Right cardiac atrium (tissue), 5 donors: ENCODE measurements at places on chromosomes 3 and 15.

- DNase-seq, result no peak
These were observed 82.8 kb upstream of the MEX3B start for GRCh38 chr15:82128401-82129148.

DNA sequence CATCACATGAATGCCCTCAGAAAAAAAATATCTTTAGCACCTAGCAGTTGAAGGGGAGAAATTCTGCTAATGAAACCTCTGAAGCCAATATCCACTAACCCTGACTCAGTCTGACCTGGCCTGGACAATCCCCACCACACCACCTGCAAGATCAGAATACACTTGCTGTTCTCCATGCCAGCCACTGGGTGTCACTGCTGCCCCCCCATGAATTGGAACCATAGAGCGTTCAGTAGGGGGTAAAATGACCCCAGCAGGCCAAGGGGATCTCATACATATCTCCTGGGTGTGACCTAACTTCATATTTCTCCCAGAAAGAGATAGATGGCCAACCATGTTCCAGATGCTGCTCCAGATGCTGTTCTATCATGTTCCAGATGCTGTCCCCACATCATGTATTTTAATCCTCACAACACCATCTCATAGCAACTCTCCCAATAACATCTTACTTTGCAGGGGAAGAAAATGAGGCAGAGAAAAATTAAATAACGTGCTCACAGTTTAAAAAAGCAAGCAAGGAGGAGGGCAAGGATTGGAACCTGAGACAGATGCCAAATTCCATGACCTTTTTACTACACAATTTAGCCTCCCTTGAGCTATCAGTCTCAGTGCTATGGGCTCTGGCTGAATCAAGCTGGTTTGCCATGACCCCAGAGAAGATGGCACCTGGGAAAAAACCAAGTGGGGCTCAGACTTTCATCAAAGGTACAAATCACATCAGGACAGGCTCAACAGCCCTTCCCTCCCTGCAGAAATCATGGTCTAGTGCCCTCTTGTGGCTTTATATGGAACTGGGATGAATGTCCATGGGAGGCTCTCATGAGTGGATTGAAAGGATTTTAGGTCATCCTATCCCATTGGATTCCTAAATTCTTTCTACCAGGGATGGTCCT lies 12.4 kb downstream of the NTRK3 start:
- no peak for DNase-seq

- DNase-seq, result no peak
These were observed 40.7 kb downstream of the FEM1B start for GRCh38 chr15:68318008-68318835.

- no peak for DNase-seq
These were observed 42.6 kb downstream of the MGLL start for GRCh38 chr3:127779747-127780146.

- DNase-seq, result no peak
These were observed 147.3 kb downstream of the WNT5A start for GRCh38 chr3:55339819-55340218.

DNA sequence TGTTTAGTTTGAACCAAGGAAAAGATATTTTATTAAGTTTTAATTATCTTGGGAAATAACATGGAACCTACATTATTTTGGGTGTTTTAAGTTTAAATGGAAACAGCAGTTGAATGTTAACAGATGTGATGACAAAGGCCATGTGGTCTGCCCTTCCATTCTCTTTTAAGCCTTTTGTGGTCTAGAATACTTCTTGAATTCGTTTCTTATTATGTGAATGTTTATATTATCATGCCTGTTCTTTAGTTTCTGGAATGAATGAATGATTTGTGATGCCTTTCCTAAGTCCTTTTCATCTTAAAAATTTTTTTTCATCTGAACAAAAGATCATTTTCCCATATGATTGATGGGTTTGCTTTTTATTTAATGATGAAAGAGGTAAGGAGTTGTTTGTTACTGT lies 44.6 kb downstream of the SNRK start:
- no peak for DNase-seq

GRCh38 chr15:58189148-58189811 lies 51.1 kb downstream of the AQP9 start:
- DNase-seq, result no peak

DNA sequence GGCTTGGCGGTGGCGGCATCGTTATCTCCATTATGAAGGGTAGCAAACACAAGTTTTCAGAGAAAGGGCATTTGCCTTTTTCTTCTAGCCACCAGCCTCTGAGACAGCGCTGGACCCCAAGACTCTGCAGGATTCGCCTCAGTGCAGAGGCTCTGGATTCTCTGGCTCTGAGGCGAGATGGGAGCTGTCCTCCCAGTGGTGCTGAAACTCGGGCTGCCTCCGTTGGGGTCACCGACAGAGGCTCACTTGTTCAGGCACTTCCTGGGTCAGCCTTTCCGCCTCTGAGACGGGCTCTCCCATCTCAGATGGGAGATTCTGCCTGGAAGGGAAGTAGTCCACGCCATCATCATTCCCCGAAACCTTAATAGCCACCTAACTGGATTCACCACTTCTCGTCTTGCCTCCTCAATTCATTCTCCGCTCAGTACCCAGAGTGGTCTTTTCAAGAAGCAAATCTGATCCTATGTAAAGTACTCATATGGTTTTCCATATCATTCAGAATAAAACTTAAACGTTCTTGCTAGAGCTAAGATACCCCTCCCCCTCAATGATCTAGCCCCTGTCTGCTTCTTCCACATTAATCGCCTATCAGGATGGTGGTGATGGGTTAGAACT lies 76.9 kb downstream of the RHCG start:
- peak; percentile 77 for DNase-seq

DNA sequence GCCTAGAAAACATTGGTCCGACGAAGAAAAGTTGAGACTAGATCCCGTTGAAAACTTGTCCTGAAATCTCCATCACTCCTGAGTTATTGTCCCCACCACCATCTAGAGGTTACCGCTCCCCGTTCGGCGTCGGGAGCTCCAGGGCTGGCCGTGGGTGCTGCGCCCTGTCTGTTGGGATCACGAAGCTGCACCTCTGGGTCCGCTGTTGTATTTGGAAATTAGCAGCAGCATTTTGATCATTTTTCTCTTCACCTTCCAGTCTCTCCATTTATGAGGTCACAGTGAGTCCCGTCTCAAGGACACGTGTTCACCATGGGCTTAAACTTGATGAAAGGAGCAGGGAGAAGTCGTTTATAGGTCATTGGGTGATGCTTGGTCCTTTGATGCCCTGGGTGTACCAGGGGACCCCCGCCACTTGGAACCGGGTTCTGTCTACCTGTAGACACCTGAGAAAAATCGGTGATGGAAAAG lies 565 bp downstream of the MANF start:
- DNase-seq, result no peak

DNA sequence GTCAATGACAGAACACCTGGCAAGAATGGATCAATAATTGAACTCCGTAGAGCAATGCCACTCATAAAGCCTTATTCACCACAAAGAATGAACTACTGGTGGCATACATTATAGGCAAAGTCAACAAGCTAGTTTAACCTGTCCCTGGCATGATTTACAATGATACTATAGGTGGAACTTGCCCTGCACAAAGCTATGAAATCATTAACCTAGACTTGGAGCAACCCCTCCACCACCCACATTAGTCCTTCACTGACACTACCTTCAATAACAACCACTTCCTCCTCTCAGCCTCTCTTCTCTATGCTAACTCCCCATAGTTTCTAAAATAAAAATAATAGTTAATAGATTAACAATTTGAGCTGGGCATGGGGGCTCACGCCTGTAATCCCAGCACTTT lies 54.4 kb downstream of the ACAP2 start:
- DNase-seq, result no peak

GRCh38 chr3:129002573-129003569 lies 1.8 kb downstream of the EFCC1 start:
- DNase-seq, result no peak

GRCh38 chr3:183064475-183064874 lies 34.8 kb downstream of the MCCC1 start:
- DNase-seq, result no peak

DNA sequence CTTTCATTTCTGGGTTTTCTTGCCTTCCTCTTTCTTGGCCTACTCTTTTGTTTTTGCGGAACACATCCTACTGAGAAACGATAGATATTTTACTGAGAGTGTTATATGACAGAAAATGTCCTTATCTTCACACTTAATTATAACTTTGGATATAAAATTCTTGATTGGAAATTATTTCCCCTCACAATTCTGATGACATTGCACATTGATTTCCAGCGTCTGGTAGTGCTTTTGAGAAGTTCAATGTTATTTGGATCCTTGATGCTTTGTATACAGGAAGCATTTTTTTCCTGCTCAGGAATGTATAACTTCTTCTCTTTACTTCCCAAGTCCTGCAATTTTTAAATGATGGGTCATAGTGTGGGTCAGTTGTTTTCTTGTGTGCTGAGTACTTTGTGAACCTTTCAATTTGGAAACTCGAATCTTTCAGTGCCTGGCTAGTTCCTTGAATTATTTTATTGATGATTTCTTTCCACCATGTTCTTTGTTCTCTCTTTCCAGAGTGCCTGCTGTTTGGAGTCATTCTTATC lies 183.9 kb downstream of the PDCD6IP start:
- DNase-seq, result no peak

DNA sequence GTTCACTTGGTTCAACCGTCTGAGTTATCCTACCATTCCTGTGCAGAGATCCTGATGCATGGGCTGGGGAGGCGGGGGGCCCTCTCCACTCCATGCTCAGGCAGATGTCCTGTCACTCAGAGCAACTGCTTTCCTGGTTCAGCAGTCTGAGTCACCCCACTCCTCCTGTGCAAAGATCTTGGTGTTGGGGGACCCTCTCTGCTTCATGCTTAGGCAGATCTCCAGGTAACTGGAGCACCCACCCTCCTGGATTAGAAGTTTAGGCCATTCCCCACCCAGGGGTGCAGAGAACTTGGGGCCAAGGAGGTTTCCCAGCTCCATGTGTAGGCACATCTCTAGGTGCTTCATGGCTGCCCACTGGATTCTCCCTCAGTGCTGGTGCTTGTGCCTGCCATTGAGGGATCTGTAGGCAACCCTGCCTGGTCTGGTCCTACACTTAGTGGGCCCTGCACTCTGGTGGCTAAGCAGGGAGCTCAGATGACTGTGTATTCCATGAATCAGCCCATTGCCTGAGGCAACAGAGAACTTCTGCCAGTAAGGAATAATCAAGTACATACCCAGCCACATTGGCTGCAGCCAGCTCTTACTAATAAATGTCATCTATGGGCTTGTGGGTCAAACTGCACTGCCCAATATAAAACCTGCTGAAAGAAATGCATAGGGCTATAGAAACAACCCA lies 465.4 kb upstream of the THBS1 start:
- no peak for DNase-seq

- DNase-seq, result no peak
These were observed 53.9 kb downstream of the RLBP1 start for GRCh38 chr15:89167267-89168176.

DNA sequence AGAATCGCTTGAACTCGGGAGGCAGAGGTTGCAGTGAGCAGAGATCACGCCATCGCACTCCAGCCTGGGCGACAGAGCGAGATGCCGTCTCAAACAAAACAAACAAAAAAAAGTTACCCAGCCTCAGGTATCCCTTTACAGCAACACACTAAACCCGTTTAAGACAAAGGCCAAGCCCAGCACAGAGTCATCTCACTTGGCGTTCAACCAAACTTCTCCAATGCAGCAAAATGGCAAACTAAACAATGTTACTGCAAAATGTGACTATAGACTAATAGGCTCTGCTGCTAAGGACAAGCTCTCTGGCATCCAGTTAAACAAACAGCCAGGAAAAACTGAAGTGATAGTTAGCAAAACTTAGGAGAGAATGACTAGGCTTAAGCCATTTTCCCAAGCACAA lies 6.4 kb upstream of the FAM219B start:
- DNase-seq, result no peak

DNA sequence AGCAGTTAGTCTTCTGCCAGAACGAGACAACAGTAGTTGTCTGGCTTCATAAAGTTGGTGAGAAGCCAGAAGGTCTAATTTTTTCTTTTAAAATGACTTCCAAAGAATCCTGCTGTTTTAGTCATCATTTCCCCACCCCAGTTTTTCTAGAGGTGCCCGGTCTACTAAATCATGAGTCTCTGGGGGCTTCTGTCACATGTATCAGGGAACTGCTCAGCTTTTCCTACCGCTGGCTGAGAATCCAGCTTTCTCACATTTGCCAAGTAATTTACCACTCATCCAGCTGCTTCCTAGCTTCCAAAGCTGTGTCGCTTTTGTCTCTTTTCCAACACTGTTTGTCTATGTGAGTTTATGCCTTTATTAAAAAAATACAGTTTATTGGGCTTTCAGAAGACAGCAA lies 183.3 kb downstream of the NSUN3 start:
- DNase-seq, result no peak
